Right renal cortex interstitium (tissue), 3 donors: ENCODE measurements at places on chromosomes 6 and 20.

DNA sequence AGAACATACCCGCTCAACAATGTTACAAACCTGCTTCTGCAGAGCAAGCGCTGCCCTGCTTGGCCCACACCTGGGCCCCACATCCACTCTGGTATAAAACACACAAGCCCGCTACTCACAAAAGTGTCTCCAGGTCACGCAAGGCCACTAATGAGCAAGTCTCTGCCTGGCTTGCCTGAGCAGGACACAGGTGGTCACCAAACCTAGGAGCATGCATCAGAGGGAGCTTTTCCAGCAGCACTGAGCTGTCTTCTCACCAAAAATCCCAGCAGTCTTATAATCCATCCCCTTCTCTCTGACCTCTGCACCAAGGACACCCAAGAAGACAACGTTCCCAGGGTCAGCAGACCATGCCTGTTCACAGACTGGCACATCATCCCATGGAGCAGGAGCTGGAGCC, 100.8 kb downstream of the DLL1 start:
- no peak for DNase-seq

GRCh38 chr6:7846966-7847818, 63.4 kb downstream of the TXNDC5 start:
- DNase-seq: no peak

- DNase-seq: no peak
Measured at GRCh38 chr6:31180500-31180899, 10.0 kb upstream of the POU5F1 start.

- no peak for DNase-seq
Measured at GRCh38 chr6:24797596-24798216, 1.0 kb downstream of the ARMH2 start.
